ENCODE measurements at places on chromosomes 16 and 17.

GRCh38 chr17:50620858-50621257, 13.8 kb upstream of the ABCC3 start:
- no peak for DNase-seq

DNA sequence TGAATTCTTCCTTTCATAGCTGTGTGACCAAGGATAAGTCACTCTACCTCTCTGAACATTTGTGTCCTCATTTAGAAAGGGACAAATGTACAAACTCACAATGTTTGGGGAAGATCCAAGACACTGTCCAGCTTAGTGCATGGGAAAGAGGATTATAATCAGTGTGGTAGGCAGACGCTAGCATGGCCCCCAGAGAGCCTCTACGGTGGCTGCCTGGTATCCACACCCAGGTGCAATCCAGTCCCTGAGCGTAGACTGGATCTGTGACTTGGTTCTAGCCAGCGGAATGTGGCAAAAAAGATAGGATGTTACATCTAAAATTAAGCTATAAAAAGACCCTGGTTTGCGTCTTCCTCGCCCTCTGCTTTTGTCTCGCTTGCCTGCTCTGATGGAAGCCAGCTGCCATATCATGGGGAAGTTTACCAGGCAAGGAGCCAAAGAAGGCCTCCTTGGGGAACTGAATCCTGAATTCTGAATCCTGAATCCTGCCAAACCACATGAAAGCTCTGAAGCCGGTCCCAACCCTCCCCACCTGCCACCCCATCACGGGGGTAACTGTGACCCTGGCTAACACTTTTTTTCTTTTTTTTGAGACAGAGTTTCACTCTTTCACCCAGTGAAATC, 51.7 kb downstream of the PLXDC1 start:
- no peak for DNase-seq

DNA sequence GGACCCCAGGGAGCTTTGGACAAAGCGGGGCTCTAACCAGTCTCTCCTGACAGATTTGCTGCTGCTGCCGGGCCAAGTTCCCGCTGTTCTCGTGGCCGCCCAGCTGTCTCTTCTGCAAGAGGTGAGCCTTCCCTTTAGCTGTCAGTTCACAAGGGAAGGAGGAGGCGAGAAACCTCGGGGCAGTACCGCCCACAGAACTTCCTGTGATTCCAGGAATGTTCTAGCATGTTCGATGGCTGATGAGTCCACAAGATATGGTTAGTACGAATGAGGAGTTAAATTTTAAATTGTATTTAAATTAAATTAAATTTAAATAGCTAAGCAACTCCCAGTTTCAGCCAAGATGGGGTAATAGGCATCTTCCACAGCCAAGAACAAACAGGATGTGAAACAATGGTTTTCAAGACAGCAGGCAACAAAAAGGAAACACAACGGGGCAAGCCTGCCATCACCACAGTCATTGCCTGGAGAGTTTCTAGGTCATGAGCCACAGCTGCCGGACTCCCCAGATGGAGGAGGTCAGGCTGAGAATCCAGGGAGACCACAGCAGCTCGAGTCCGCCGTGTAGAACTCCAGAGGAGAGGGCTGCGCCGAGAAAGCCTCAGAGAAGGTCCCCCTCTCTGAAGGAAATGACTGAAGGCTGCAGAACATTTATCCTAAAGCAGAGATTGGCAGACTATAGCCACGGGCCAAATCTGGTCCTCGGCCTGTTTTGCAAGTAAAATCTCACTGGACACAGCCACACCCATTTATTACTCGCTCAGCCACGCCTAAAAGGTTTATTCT, 9.5 kb upstream of the TCF25 start:
- peak; percentile 30 for DNase-seq

- DNase-seq = no peak
Measured at GRCh38 chr16:47067203-47067602, 76.5 kb downstream of the NETO2 start.

DNA sequence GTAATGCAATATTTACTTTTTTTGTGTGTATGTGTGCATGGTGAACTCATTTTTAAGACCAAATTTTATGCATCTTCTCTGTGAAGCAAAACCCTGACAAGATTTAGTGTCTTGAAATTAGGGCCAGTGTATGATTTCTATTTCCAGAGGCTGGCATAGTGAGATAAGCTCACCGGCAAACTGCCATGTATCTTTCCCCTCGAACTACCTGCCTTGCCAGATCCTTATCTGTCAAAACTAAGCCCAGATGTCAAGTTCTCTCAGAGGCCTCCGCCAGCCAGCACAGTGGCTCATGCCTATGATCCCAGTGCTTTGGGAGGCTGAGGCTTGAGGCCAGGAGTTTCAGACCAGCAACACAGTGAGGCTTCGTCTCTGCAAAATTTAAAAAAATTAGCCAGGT, 10.0 kb downstream of the USP32 start:
- DNase-seq = no peak

- DNase-seq = no peak
Measured at GRCh38 chr17:36824678-36825101, 112.6 kb upstream of the LHX1 start.

DNA sequence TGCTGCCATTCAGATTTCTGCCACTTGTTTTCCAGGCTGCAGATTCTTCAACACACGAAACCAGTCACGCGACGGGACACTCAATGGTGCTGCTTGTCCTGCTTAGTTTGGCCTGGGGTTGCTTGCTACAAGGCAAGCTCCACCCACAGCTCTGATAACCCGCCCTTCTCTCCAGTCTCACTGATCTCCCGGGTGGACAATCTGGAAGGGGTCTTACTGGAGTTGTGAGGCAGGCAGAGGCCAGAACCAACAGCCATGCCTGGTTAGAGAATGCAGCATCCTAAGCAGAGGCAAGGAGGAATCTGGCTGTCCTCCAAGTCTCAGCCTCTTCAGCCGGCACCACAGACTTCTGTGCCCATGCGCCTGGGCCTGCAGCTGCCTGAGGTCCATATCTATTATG, 119.1 kb downstream of the KCNJ12 start:
- DNase-seq = no peak

DNA sequence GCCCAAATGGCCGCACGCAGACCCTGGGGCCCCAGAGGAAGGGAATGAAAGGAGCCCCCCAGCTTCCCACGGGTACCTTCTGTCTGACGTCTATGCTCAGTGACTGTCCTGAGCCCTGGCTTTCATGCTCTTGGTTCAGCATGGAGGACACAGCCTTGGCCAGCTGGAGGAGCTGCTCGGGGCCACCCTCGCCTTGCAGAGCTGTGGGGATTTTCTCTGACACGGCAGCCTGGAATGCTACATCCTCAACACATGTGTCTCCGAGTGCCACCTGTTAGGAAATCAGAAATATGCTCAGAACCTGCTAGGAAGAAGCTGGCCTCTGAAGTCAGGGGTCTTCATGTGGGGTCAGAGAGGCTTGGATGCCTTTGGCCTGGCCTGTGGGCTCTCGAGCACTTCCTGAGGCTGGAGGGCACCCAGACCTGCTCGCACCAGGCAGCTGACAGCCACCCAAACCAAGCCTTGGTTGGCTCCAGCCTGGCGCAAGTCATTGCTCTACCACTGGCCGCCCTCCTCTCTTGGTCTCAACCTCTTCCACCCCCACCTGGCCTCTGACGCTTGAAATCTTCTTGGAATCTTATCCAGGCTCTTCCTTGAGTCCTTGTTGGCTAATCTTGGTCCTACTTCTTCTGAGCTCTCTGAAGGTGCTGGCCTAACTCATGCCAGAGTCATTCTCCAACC, 63.7 kb upstream of the BCO1 start:
- no peak for DNase-seq

GRCh38 chr17:60468371-60468770, 46.1 kb downstream of the CHCT1 start:
- DNase-seq = no peak

- DNase-seq = no peak
Measured at GRCh38 chr17:55433629-55434422, 12.2 kb upstream of the MMD start.

GRCh38 chr17:62723842-62724241, 84.3 kb downstream of the MARCHF10 start:
- DNase-seq = no peak

- no peak for DNase-seq
Measured at GRCh38 chr17:5672815-5673430, 88.6 kb upstream of the NLRP1 start.

- DNase-seq = no peak
Measured at GRCh38 chr16:75996491-75996890, 270.2 kb upstream of the CPHXL start.

DNA sequence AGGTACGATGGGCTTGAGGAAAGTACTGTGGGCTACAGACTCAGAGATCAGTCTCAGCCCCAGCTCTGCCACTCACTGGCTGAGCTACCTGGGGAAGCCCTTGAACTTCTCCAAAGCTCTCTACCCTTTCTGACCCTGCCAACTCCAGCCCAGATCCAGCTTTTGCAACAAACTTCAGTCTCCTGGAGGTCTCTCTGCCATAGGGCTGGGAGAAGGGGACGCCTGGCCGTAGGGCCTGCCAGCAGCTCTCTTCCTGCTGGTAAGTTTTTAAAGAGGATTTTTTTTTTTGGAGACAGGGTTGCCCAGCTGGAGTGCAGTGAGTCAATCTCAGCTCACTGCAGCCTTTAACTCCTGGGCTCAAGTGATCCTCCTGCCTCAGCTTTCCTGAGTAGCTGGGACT, 11.5 kb downstream of the INPP5K start:
- no peak for DNase-seq

DNA sequence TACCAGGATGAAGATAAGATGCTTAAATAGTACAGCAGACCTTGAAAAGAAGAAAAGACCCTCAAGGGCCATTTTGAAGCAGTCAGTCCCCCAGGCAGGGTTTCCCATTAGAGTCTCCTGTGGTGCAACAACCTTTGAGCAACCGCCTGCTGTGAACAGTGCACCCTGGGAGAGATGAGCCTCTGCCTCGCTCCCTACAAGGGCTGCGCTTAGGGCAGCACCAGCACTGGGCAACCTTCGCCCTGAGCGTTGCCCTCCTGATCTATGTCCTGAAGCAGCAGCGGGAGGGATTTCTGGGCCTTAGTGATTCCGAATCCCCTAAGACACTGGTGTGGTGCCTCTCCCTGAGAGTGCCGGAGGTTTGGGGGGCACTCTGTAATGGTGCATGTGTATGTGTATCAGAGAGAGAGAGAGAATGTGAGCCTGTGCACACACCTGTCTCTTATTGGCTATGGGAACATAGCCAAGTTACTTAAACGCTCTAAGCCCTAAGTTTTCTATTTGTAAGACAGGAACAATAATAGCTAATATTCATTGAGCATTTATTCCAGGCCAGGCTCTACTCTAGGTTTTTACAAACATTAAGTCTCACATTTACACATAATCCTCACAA, 25.2 kb upstream of the ABCC12 start:
- DNase-seq = no peak

DNA sequence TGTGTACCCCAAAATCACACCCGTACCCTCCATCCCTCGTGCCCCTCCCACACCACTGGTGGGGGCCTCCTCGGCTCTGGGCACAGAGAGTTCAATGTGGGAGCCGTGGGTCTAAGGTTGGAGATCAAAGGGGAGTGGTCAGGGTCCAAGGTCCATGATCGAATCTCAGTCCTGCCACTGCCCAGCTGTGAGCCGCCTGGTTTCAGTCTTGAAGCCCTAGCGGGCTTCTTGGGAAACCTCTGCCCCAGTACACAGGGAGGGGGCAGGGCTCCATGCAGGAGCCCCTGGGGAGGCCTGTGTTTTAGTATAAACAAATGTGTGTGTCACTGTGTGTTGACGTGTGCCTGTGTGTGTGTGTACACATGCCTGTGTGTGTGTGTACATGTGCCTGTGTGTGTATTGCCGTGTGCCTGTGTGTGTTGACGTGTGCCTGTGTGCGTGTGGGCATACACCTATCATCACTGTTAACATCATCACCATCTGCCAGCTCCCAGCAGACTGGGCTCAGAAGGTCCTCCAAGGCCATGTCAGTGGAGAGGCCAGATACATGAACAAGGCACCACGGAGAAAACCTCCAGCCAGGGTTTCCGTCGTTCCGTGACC, 26.5 kb upstream of the ZNF469 start:
- DNase-seq = no peak
